Cortex of kidney (tissue), 1 donor: ENCODE measurements at places on chromosomes 12 and 14.

- DNase-seq: no peak
Observed at GRCh38 chr14:32593290-32593942, 264.3 kb downstream of the AKAP6 start.

DNA sequence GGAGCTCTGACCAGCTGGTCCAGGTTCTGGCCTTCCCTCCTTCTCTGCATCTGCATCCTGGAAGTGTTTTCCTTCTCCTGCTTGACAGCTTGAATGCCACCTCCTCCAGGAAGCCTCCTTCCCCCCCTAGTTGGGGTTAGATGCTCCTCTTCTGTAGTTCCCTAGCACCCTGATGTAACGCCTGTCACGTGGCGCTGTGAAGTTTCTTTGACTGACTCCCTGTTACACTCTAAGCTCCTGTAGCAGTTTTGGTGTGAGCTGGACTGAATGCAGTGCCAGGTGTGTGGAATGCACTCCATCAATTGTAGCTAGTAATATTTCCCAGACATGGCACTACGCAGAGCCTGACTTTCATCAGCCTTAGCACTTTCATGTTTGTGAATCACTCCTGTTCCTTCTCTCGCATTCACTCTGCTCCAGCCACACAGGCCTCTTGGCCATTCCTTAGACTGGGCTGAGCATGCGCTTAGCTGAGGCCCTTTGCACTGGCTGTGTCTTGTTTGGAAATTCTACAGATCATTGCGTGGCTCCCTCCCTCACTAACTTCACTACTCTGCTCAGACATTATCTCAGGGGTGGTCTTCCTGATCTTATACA is 2.1 kb upstream of the FAIM2 start:
- DNase-seq: no peak

DNA sequence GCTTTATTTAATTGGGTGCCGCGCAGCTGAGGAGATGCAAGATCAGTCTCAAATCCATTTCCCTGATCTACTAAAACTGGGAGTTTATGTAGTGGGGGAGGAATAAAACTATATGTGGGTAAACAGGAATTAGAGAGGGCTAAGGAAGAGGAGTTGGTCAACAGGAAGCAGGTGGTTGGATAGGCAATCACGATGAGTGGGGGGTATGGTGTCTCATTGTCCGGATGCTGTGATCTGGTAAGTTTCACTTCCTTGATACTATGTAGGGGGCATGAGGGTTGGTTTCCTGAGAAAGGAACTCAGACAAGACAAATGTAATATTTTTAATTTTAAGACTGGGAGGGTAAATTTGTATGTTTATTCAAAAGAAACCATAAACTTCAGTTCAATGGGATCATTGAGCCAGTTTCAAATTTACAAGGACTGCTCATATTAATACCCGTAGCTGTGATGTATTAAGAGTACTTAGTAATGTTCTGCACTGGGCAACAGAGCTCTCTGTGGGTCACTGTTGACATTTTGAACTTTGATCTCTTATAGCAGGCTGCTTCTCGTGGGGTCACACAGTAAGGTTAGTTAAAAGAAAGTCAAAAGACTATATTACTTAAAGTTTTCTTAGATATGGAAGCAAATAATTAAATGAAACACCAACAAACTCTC is 786.2 kb upstream of the FBXO33 start:
- no peak for DNase-seq

DNA sequence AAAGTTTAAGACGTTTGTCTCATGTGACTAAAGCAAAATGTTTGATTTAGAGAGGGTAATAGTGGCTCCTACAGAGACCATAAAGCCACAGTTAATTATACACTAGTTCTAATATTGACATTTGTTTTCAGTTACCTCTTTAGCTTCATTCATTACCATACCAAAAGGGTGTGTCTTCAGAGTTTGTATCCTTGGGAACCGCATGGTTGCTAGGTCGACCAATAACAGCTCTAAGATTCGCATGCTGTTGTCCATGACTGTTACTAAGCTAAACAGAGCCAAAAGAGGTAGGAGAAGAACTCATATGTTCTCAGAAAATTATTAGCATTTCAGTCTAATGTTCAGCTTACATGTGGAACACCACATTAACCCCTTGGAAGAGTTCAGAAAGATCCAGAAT is 36.2 kb upstream of the ETNK1 start:
- no peak for DNase-seq

DNA sequence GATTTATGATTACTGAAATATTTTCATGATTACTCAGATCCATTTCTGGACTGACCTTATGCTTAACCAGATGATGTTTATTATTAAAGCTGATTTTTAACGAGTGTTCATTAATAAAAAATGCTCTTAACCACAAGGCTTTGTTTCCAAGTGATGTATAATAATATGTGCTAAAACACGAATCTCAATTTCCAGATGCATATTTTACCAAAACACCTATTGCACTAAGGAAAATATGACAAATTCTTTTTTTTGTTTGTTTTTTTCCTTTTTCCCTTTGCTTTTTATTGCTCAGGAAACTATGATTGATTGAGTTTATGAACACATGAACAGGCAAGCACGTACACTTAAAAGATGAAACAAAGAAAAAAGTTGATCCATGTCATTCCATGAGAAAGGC is 16.9 kb upstream of the DUSP6 start:
- DNase-seq: no peak

- no peak for DNase-seq
Observed at GRCh38 chr12:93484315-93484981, 17.1 kb downstream of the MRPL42 start.

- no peak for DNase-seq
Observed at GRCh38 chr12:28378736-28379135, 188.5 kb downstream of the CCDC91 start.

GRCh38 chr12:77049767-77050353 is 15.5 kb downstream of the E2F7 start:
- DNase-seq: no peak
